ENCODE measurements at places on chromosomes 6 and 20. TPM values are rescaled to one million over a fixed set of nuclear protein-coding genes. Genes with fewer than 3 reads are reported as not detected.
A peak's percentile ranks its signal among the peaks of the same experiment; 100 is the strongest.

DNA sequence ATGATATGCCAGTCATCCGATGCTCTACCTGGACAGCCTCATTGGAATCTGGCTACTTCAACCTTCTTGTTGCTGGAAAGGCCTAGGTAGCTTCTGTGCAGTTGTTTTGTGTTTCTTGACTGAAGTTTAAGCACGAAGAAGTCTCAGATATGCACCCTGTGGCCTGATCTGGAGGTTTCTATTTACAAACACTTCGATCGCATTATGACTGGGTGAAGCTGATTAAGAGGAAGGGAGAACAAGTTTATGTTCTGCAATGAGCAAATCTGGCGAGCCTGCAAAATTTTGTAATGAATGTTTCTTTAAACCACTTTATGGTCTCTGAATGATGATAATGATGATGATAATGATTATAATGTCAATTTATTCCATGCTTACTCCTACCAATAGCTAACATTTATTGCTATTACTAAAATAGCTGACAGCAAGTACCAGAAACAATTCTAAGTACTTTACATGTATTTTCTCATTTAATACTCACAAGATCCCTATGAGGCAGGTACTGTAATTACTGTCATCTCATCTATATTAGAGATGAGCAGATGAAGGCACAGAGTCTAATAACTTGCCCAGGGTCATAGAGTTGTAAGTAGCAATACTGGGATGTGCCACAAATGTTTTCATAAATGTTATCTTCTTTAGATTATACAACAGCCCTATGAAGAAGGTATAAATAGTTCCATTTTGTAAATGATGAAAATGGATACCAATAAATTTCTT lies 126.1 kb upstream of the UST start:
- DNase-seq: no peak
- no peaks in the 10 kb centered on the region for H3K36me3 ChIP-seq
- H3K27me3 ChIP-seq: peaks cover 9% of the 10 kb centered on the region
- H3K4me1 ChIP-seq: no peaks in the 10 kb centered on the region
- no peak overlapping the region for H3K27ac ChIP-seq

DNA sequence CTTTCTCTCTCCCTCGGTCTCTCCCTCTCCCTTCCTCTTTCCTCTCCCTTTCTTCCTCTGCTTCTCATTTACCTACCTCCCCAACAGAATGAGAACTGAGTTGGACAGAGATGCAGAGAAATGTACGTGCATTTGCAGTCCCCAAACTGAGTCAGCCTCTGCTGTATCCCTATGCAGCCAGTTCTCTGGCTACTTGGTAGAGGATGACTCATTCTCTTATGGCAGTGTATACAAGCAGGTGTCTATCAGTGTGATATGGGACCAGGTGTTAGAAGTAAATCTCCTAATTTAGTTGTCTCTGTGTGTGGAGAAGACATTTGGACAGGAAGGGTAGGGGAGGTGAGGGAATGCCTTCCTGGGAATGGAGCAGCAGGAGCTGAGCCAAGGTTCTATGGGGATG lies 470.8 kb downstream of the CD109 start:
- H3K4me1 ChIP-seq: no peaks in the 10 kb centered on the region
- H3K27me3 ChIP-seq: no peaks in the 10 kb centered on the region
- no peak overlapping the region for H3K4me3 ChIP-seq
- H3K36me3 ChIP-seq: no peaks in the 10 kb centered on the region
- no peak for DNase-seq

GRCh38 chr20:10502098-10502526 lies 67.0 kb downstream of the SLX4IP start:
- H3K4me3 ChIP-seq: peak overlapping the region; percentile 76
- peaks cover 4% of the 10 kb centered on the region for H3K36me3 ChIP-seq
- DNase-seq: peak; percentile 20
- H3K27me3 ChIP-seq: no peaks in the 10 kb centered on the region
- H3K27ac ChIP-seq: peak overlapping the region; percentile 83

DNA sequence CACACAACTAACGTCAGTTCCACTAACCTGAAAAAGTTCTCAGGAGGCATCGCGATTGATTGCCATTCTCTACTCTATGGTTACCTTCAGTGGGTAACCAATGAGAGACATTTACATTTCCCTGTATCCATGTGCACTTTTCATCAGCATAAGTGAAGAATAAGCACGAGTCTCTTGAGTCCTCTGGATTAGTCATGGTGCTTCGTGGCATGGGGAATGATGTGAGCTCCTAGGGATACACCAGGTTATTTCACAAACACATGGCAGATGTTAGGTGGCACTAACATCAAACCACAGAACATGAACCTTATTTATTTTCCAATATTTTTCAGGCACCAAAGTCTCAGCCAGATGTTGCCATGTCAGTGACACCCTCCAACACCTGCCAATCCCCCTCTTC lies 64.0 kb downstream of the FYN start:
- no peak for DNase-seq
- H3K4me1 ChIP-seq: peaks cover 97% of the 10 kb centered on the region
- peaks cover 64% of the 10 kb centered on the region for H3K36me3 ChIP-seq
- H3K4me3 ChIP-seq: no peak overlapping the region
- H3K27me3 ChIP-seq: no peaks in the 10 kb centered on the region
- peak overlapping the region; percentile 98 for H3K27ac ChIP-seq

OR2J2 gene
- not detected for total RNA-seq

PAX1 gene
- not detected for total RNA-seq

Measured in activated naive CD8-positive, alpha-beta T cell treated with anti-CD3 and anti-CD28 coated beads for 36 hours (primary cell).